Activated CD4-positive, alpha-beta T cell treated with anti-CD3 and anti-CD28 coated beads for 48 hours (primary cell): ENCODE measurements at places on chromosomes 12 and 14.

DNA sequence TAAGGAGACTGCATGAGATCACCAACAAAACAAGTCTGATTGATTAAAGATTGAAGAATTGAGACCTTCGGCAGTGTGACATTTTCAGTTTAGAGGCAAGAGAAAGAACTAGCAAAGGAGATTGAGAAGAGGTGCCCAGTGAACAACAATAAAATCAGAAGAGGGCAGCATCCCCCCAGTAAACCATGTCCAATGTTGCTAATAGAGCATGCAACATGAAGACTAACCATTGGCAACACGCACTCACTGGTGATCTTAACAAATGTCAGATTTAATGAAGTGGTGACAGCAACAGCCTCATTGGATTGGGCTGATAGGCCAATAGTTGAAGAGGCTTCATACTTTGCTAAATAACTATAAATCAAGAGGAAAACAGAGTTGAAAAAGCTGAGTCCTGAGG is 20.7 kb upstream of the TAS2R14 start:
- DNase-seq: no peak

DNA sequence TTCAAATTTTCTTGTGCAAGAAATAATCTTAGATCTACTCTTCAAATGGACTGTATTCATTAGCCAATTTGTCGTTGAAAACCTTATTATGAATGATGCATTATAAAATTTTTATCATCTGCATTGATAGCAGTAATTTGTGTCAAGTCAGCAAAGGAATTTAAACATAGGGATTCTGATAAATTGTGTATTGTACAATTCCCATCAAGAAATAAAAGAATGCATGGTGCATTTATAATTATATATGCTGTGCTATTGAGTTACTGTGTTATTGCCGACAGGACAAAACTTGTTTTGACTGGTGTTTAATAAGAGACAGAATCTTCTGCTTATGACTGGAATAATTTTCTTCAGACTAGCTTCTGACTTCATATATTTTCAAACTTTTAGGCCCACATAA is 3.1 kb upstream of the BCDIN3D start:
- DNase-seq: no peak

GRCh38 chr12:114136631-114137030 is 170.5 kb upstream of the RBM19 start:
- DNase-seq: no peak

- no peak for DNase-seq
Observed at GRCh38 chr12:126570566-126570965, 1505.3 kb downstream of the AACS start.

- no peak for DNase-seq
Observed at GRCh38 chr14:77649326-77649725, 32.9 kb upstream of the SPTLC2 start.

GRCh38 chr12:67354966-67355365 is 85.8 kb downstream of the CAND1 start:
- DNase-seq: no peak

GRCh38 chr12:60494244-60494643 is 898.4 kb downstream of the SLC16A7 start:
- no peak for DNase-seq

GRCh38 chr14:104694991-104695659 is 5.7 kb downstream of the INF2 start:
- peak; percentile 47 for DNase-seq

GRCh38 chr12:49129332-49130150 is 1.7 kb downstream of the TUBA1B start:
- DNase-seq: peak; percentile 27

- DNase-seq: no peak
Observed at GRCh38 chr12:96419576-96420276, 19.5 kb upstream of the CDK17 start.

GRCh38 chr12:127296591-127296990 is 970.4 kb upstream of the TMEM132C start:
- no peak for DNase-seq

- DNase-seq: no peak
Observed at GRCh38 chr12:4934407-4935035, 24.8 kb downstream of the KCNA1 start.
